ENCODE measurements at places on chromosomes 13 and 19.
A peak's percentile ranks its signal among the peaks of the same experiment; 100 is the strongest.

- DNase-seq = no peak
Observed at GRCh38 chr13:100089465-100090032, 656 bp downstream of the PCCA start.

DNA sequence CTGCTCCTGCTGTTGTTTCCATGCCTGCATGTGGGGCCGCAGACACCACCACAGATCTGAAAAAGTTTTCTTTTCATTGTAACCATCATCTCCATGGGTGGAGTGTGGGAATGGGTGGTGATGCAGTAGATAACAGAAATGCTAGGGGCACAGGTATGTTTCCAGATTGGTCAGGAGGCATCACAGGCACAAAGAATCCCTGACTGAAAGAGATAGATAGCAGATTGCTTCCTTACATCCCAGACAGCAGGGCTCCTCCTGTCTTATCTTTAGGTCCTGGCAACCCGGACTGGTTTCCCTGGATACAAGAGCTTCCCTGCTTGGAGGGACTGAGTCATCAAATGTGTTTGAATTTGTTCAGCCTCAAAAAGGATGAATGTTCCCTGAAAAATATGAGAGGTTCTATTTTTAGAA is 1937.6 kb downstream of the PCDH9 start:
- peak; percentile 9 for DNase-seq

- no peak for DNase-seq
Observed at GRCh38 chr19:3642987-3643673, 16.5 kb upstream of the CACTIN start.

GRCh38 chr13:74136084-74136658 is 2.0 kb upstream of the KLF12 start:
- peak; percentile 57 for DNase-seq

GRCh38 chr13:33099860-33100259 is 83.6 kb downstream of the KL start:
- DNase-seq = no peak

DNA sequence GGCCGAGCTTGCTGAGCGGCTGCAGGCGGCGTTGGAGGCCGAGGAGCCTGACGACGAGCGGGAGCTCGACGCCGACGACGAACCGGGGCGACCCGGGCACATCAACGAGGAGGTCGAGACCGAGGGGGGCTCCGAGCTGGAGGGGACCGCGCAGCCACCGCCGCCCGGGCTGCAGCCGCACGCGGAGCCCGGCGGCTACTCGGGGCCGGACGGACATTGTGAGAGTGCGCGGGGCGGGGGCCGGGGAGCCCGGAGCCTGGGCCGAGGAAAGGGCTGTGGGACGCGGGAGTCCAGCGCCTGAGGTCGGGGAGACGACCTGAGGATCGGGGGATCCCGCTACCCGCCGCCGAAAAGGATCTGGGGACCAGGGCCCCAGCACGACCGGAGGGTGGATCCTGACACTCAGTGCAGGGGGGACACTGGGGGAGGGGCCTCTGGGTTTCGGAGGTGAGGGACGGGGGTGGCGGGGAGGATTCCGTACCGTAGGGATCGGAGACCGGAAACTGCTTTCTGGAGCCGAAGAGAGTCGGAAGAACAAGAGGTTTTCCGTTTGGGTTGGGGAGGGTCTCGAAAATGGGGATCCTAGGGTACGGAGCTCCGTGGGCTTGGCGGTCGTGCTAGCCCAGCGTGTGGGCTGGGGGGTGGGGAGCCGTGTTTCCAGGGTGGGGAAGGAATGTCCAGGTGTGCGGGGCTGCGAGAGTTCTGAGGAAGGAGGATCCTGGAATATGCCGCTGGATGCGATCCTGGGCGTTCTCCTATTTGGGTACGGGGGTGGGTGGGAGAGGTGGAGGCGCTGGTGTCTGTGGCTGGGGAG is 616 bp downstream of the HNRNPUL1 start:
- peak; percentile 57 for DNase-seq

DNA sequence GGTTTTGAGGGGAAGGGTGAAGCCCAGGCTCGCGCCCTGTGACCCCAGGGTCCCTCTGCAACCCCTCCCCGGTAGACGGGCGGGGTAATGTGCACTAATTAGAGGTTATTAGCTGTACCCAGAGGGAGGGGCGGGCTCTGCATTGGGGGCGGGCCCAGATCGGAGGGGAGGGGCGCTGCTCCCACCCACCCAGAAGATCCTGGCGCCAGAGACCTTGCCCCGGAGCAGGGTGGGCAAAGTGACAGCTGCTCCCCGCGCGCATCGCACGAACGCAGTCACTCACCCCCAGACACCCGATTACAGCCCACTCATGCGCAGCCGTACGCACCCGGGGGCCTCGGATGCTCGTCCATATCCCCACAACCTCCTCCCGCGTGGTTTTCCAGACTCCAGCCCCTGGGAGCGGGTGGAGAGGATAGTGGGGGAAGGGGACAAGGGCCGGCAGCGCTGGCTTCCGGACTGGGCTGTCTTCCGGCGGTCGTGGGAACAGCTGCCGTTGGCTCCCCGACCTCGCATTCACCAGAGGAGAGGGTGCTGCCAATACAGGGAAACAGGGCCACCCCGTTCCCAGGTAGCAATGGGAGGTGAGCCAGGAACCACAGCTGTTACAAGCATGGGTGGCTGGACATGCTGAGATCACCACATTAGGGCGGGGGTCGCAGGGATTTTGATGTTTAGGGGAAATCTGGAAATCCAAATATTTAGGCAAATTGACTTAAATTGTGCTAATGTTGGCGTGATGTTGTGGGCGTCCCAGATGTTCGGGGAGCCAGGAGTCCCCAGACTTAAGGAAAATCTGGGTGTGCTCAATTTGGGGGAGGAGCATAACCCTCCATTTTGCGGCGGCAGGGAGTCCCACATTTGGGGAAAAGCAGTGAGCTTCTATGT is 2.9 kb upstream of the HOOK2 start:
- no peak for DNase-seq

GRCh38 chr13:30465343-30465592 is 468 bp downstream of the HMGB1 start:
- no peak for DNase-seq

DNA sequence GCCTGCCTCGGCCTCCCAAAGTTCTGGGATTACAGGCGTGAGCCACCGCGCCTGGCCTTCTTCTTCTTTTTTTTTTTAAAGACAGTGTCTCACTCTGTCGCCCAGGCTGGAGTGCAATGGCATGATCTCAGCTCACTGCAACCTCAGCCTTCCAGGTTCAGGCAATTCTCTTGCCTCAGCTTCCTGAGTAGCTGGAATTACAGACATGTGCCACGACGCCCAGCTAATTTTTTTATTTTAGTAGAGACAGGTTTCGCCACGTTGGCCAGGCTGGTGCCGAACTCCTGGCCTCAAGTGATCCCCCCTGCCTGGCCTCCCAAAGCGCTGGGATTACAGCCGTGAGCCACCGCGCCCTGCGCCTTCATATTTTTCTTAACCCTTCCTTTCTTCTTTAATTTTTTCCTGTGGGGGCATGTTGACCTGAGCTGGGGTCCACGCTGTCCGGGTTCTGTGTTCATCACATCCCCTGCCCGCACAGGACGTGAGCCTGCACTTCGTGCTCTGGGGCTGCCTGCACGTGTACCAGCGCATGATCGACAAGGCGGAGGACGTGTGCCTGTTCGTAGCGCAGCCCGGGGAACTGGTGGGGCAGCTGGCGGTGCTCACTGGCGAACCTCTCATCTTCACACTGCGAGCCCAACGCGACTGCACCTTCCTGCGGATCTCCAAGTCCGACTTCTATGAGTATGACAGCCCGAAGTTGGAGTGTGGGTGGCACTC is 14.1 kb downstream of the PNPLA6 start:
- no peak for DNase-seq

GRCh38 chr13:110396913-110397381 is 89.9 kb downstream of the COL4A2 start:
- DNase-seq = no peak

DNA sequence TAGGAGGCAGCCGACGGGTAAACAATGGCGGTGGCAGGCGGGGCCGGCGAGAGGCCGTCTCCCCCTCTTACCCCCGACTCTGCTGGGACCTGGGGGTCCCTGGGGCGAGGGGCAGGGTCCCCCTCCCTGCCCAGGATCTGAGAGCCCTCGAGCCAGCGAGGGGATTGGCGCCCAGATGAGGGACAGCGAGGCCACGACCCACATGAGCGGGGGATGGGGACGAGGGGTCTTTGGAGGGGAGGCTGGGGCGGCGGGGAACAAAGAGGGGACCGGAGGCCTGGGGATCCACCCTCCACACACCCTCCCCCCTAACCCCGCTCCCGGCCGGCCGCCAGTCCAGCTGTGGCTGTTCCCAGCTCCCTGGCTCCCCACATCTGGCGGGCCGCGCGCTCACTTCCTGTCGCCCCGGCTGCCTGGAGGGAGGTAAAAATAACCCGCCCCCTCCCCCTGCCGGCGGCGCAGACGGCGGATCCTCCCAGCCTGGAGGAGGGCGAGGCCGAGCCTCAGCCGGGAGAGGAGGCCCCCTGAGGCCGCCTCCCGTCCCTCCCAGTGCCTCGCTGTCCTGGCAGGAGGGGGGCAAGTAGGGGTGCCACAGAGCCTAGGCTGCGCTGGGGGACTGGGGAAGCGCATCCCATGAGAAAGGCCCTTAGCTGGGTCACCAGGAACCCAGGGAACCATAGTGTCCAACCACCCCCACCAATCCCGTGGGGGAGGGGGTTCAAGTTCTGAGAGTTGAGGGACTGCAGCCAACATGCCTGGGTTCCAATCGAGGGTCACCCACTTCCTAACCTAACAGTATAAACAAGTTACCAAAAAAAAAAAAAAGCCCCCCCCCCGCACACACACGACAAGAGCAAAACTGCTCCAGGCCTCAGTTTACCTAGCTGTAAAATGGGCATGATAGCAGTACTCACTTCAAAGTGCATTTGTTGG is 29.3 kb upstream of the NANOS3 start:
- peak; percentile 96 for DNase-seq

- no peak for DNase-seq
Observed at GRCh38 chr13:44305286-44305685, 68.3 kb upstream of the SERP2 start.

GRCh38 chr19:41804336-41804735 is 7.9 kb downstream of the CEACAM3 start:
- DNase-seq = no peak

- no peak for DNase-seq
Observed at GRCh38 chr19:46678110-46678732, 17.2 kb upstream of the DACT3 start.

GRCh38 chr13:67238277-67238859 is 8.2 kb upstream of the PCDH9 start:
- DNase-seq = no peak

DNA sequence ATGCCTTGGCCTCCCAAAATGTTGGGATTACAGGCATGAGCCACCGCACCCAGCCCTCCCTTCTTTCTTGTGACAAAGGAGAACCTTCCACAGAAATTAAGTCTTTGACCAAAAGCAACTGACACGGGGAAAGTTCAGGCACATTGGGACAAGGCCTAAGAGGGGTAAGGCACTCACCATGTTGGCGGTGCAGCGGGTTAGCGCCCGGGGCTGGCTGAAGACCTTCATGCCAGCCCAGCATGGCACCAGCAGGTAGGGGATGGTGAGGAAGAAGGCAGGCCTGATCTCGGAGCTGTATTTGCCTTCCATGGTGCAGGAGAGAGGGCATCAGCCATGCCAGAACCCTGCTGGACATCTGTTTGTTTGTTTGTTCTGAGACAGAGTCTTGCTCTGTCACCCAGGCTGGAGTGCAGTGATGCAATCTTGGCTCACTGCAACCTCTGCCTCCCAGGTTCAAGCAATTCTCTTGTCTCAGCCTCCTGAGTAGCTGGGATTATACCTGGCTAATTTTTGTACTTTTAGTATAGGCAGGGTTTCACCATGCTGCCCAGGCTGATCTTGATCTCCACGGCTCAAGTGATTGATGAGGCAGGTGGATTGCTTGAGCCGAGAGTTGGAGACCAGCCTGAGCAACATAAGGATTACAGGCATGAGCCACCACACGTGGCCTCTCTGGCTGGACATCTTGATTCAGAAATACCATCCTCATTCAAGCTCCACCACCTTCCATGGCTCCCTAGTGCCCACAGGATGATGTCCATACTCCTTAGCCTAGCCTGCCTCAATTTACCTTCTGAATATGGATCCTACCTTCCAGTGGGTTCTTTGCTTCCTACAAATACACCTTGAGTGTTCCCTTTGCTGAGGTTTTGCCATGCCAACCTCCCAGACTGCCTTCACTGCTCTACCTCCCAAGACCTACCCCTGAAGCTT is 4.4 kb downstream of the TM6SF2 start:
- DNase-seq = no peak

Measured in hindlimb muscle (tissue), 1 donor.